ENCODE measurements at places on chromosomes 13 and 19. TPM values are rescaled to one million over a fixed set of nuclear protein-coding genes. Genes with fewer than 3 reads are reported as not detected.

Gene C19orf81
- not detected for total RNA-seq

Gene IRF3
- total RNA-seq: 69.5 TPM

Gene LRG1
- not detected for total RNA-seq

Gene F10
- 33.4 TPM for total RNA-seq

Gene DBP
- 14.1 TPM for total RNA-seq

Gene SH2D3A
- total RNA-seq: 0.15 TPM

Gene NUMBL
- 93.2 TPM for total RNA-seq

Gene ZNF583
- 5.7 TPM for total RNA-seq

Gene PEX11G
- total RNA-seq: 4.3 TPM

Gene ZIM2
- total RNA-seq: not detected

Gene LGALS14
- not detected for total RNA-seq

Gene CCNA1
- 0.83 TPM for total RNA-seq

Gene MEIOSIN
- total RNA-seq: not detected

Gene TBC1D4
- total RNA-seq: 14.7 TPM

Gene PDE4C
- 0.87 TPM for total RNA-seq

Gene PRODH2
- total RNA-seq: not detected

Gene IRGC
- not detected for total RNA-seq

Gene OR7D2
- total RNA-seq: not detected

Gene PEAK3
- not detected for total RNA-seq

Gene DLEU7
- not detected for total RNA-seq

Gene RFXAP
- 1.3 TPM for total RNA-seq

Gene IQCN
- total RNA-seq: 1.8 TPM

Gene LIPE
- total RNA-seq: 2.9 TPM

Gene CAPN12
- total RNA-seq: 0.15 TPM

Gene ALOX5AP
- total RNA-seq: 0.29 TPM

Gene SPTBN4
- total RNA-seq: 18.4 TPM

Gene TBXA2R
- 2.9 TPM for total RNA-seq

Gene ADAT3
- total RNA-seq: 4.3 TPM

Gene PRR36
- total RNA-seq: under 0.01 TPM

Gene SPIB
- total RNA-seq: not detected

Gene UBE2L5
- 0.17 TPM for total RNA-seq

Gene GPC6
- total RNA-seq: 76.8 TPM

Gene ZNF426
- 32.7 TPM for total RNA-seq

Gene ZNF626
- 14.7 TPM for total RNA-seq

Gene ZNF708
- total RNA-seq: 3.6 TPM
